Stimulated activated CD4-positive, alpha-beta T cell treated with anti-CD3 and anti-CD28 coated beads, Interleukin-15, amount 100 ng/mL, for 1 hour (primary cell): ENCODE measurements at places on chromosomes 5 and 9.

DNA sequence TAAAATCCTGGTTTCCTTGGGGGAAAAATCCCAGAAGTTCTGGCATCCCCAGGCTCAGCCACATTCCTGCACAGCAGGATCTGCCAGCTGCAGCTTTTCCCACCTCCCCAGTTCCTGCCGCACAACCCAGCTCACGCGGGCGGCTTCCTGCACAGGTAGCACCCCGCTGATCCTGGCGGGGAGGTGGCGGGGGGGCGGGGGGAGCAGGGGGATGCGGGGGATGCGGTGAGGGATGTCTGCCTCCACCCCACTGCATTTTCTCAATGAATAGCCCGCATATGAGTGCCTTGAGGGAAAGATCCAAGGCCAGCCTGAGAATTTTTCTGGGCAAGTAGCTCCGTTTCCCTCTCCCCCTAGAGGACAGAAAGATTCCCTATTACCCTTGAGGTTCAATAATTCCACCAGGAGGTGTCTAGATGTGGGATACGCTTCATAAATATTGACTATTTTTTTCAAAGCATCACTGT, 21.1 kb downstream of the GFPT2 start:
- no peak for DNase-seq

DNA sequence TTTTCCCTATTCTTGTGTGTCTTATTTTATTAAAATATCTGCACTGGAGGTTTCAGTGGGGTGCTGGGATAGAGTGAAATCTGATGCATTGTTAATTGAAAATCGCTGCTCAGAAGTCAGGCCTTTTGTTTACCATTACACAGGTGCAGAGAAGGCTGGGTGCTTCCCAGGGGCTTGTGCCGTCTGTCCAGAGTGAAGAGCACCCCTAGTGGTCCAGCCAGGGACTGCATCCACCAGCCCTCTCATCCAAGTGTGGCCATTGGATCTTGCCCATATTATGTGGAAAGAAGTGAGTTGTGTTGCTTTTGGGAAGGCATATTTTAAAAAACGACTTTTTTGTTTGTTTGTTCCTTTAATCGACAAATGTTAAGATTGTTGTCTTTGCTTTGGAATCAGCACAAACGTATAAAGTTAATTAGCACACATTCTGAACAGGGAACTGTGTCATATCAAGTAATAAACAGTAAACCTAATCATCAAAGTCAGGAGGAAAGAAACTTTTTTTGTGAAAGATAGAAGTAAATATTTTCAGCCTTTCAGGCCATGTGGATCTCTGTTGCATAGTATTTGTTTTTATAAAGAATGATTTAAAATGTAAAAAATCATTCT, 315.6 kb downstream of the MTRR start:
- no peak for DNase-seq

DNA sequence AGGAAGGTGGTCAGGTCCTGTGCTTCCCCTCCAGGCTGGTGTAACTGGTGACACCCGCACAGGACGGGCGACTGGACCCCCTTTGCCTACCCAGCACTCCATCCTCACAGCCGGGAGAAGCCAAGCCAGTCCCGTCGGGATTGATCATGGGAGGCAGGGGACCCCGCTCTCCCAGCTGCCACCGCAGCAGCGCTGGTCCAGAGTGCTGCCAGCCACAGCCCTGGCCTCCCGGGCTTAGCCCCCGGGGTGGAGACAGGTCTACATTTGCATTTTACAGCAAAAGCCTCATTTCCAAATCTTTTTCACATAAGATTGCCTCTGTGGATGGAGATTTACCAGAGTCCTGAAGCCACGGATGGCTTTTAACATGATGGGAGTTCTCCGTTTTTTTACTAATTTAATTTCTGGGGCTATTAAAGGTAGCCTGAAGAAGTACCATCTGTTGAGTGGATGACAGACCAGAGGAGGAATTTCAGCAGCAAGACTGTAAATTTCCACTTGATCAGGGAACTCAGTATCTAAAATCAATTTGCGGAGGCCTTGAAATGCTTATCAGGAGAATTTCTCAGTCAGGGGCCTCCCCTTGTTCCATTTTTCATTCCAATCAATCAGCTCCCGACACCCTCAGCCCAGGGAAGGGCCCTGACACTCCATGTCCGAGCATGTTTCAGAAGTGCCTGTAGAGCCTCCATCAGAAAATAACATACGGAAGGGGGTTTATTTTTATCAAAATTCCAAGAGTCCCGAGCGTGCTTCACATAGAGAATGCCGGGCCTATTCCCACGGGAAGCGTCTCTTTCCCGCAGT, 80.6 kb downstream of the OLFM1 start:
- DNase-seq: no peak

DNA sequence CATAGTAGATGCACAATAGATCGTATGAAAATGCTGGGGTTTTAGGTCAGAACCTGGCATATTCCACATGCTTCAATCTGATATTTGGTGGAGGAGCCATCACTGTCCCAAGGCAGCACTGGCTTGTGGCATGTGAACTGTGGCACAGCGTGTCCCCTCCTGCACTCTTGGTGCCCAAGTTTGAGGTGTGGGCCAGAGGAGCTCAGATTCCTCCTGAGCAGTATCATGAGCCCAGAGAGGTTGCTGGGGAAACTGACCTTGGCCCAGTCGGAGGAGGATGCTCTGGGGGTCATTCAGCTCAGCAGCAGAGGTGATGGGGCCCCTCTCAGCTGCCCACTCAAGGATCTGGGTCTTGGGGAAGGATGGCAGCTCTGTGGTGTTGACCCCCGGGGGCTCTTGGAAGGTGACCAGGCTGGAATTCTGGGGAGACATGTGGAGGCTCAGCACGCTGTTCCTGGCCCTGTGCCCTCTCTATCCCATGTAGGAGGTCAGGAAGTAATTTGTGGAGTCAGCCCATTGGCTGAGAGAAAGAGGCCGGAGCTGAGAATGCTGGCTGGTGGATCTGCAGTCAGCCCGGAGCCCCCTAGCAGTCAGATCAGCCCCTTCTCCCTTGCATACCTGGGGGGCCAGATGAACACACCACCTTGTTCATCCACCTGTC, 23.7 kb downstream of the FPGS start:
- DNase-seq: no peak

- DNase-seq: no peak
These were observed 22.4 kb upstream of the FCN2 start for GRCh38 chr9:134858051-134858841.

- DNase-seq: no peak
These were observed 6.7 kb upstream of the PHF2 start for GRCh38 chr9:93569621-93570174.

DNA sequence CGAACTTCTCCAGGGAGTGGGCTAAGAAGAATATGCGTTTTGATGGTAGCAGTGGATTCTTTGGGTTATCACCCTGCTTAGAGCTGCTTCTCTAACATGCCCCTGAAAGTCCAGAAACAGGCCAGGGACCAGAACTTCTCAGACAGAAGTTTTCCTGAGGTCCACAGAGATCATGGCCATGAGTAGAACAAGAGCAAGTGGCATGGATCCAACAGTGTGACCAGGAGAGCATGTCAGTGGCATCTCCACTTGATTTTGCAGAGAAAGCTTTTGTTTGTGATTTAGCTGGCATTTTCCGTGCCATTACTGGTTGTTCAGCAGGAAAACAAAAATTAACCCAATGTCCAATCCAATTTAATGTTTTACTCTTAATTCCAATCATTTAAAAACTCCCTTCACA, 298.5 kb upstream of the CD180 start:
- DNase-seq: no peak

DNA sequence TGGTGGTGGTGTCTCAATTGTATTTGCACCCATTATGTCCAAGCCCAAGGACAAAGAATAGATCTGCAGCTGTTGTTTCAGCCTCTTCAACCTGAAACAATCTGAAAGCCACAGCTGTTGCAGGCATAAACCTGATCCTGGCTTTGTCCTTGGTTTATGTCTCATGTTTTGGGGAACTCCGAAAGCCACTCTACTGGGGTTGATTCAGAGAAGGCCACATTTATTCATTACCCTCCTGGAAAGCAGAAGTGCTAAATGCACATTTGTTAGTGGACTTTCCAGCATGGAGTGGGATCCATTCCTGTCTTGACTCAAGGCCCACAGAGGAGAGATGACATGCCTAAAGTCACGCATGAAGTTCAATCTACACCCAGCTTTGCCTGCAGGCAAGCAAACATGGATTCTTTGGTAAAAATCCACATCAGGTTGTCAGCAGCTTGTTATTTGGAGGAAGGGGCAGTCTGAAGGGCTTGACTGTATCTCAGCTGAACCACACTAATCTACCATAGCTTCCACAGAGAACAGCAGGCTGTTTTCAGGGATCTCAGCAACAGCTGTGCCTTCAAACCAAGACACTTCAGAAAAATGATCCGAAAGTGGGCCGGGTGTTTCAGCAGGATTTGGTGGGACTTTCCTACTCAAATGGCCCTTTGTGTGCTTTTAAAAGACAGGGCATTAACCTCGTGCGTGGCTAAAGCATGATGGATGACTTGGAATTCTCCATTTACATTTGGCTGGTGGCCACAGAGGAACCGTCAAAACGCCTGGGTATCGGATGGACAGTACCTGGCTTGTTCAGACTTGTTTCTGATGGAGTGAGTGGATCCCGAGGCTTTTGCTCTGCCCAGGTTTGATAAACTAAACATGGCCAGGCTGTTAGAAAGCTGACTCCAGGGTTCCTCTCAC, 36.2 kb upstream of the ADAM19 start:
- no peak for DNase-seq

DNA sequence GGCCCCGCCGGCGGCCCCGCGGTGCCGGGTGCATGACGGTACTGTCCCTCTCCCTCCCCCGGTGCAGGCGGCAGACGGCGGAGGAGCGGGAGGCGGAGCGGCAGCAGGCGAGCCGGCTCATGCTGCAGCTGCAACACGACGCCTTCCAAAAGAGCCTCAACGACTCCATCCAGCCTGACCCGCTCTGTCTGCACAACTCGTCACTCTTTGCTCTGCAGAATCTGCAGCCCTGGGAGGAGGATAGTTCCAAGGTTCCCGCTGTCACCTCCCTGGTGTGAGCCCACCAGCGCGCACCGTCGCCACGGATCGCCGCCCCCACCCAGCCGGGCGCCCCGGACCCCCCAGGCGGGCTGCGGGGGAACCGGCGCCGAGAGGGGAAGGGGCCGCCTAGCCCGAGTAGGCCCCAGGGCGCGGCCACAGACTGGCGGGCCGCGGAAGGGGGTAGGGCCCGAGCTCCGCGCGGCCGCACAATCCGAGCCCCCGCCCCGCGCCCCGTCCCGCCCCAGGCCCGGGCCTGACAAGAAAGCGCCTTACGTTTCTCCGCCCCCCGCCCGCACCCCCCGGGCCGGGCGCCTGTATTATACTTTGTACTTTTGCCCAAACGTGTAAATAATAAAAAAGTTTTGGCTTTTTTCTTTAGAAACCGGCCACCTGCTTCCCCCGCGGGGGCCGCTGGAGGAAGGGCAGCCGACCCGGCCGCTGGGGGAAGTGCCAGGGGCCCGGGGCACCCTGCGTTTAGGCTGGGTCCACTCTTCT, 2.5 kb downstream of the TLX3 start:
- no peak for DNase-seq

- DNase-seq: no peak
These were observed 75.0 kb upstream of the ICE1 start for GRCh38 chr5:5347442-5347841.

GRCh38 chr5:3034449-3034848, 283.0 kb upstream of the IRX2 start:
- no peak for DNase-seq

DNA sequence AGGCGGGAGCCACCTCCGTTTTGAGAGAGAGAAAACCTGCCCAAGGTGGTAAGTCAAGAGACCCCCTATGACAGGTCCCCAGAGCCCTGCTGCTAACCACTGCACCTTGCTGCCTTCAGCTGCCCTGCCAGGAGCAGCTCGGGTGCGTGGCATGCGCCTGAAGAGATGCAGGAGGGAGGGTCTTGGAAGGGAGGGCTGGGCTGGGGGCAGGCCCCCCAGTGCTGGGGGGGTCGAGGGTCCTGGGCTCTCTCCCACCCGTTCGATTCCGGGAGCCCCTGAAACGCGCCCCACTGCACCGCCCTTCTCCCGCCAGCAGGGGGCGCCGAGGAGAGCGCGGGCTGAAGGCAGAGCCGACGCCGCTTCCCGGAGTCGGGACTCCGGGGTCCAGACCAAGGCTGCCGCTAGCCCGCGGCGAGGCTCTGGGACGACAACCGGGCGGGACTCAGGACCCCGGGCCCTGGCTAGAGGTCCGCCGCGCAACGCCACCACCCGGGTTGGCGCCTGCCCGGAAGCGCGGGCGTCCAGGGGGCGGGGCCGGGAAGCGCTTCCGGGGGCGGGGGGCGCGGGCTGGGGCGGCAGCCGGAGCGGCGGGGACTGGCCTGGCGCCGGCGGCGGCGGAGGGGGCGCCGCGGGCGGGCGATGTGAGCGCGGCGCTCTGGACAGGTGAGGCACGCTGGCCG, at the start of gene ZBTB34:
ZBTB34 (plus strand) TSS at position 563 of the 680 bp plus-strand sequence. CDS start 18,761 bp downstream, outside the sequence.
- peak; percentile 71 for DNase-seq

- DNase-seq: no peak
These were observed 77.5 kb upstream of the PANK3 start for GRCh38 chr5:168656633-168657032.

DNA sequence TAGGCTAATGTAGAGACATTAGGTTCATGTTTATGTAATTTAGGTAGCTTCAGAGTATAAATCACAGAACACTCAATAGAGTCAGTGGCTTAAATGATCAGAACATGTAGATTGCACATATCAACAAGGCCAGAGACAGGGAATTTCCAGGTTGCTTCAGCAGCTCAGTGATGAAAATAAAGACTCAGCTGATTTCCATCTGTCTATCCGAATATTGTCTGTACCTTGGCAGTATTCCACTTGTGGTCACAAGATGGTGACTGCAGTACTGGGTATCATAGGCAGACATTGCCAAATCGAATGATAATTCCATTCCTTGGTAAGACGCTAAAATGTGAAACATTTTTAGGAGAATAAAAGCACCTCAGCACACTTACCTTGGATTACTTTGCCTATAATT, 702.2 kb downstream of the MAT2B start:
- no peak for DNase-seq

GRCh38 chr5:82345108-82345507, 67.0 kb upstream of the RPS23 start:
- DNase-seq: no peak

- DNase-seq: no peak
These were observed 31.8 kb upstream of the LMX1B start for GRCh38 chr9:126581893-126582292.

DNA sequence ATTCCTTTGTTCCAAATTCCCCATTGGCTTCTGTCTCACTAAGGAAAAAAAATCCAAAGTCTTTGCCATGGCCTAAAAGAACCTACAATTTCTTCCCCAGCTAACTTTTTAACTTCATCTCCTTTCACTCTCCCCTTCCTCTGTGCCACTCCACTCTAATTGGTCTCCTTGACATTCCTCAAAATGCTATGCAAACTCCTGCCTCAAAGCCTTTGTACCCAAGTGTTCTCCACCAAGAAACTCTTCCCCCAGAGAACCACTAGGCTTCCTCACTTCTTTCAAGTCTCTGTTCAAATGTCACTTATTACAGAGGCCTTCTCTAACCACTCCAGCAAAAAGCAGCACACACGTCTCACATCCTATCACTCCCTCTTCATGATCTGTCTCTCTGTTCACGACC, 91.6 kb upstream of the NR4A3 start:
- no peak for DNase-seq

DNA sequence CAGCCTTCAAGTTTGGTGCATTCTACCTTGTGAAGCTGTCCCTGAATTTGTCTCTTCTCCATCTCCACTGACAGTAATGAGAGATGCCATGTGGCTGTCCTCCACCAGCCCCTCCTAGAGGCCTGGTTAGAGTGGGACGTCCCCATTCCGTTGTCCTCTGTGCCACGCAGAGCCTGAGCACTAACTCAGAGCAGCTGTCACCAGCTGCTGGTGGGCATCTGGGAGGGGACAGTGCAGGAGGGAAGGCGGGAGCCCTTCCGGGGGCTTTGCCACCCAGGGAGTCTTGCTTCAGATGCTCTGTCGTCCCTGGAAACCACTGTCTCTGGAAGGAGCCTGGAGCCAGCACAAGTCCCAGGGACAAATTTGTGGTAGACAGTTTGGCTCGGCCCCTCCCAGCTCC, 78.6 kb downstream of the PDZD2 start:
- no peak for DNase-seq
